ENCODE measurements at places on chromosomes 7 and 10.

GRCh38 chr7:137574812-137575211 lies 231.3 kb upstream of the PTN start:
- no peak for DNase-seq

GRCh38 chr7:128074736-128075135 lies 43.5 kb upstream of the LRRC4 start:
- DNase-seq: no peak

DNA sequence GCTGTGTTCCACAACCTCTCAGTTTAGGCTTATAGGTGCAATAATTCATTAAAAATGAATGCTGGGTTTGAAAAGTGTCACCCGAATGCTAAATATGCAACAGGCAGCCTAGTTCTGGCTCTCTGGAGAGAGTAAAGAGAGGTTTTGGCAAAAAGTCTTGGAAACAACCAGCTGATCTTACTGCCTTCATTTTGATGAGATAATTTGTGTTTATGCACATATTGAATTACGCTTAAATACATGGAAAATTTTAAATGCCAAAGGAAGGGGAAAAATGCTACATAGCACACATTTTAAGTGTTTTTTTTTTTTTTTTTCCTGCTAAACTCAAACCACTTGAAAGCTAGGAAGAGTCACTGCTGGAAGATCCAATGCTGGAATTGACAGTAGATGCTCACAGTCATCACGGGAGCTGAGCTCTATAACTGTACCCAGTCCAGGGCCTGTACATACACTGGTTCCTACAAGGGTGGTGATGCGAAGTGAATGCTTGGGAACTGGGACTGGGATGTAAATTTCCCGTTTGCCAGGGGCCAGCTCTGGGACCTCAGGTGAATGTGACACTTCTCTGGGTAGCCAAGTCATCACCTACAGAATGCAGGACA lies 151.5 kb downstream of the PFKFB3 start:
- DNase-seq: no peak

DNA sequence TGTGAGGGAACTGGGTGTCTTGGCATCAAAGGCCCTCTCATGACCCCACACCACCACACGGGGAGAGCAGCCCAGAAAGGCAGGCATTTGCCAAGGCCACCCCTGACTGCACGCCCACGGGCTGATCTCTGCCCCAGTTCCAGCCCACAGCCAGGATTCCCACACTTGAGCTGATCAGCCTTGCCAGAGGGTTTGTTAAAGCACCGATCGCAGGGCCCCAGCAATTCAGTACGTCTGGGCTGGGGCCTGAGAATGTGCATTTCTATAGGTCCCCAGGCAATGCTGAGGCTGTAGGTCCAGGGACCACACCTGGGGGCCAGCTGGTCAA lies 103.9 kb downstream of the TNS3 start:
- DNase-seq: no peak

GRCh38 chr10:124450012-124450782 lies at the start of gene NKX1-2:
TSS of gene NKX1-2 (minus strand) at chr10:124450035. CDS start at chr10:124449943, 92 bp downstream.
- DNase-seq: no peak

GRCh38 chr7:132575419-132575981 lies 770 bp downstream of the PLXNA4 start:
- no peak for DNase-seq

GRCh38 chr7:150862356-150862755 lies 10.0 kb downstream of the AOC1 start:
- no peak for DNase-seq

- DNase-seq: no peak
These were observed 158.4 kb upstream of the ADARB2 start for GRCh38 chr10:1895691-1896090.

GRCh38 chr7:102104245-102104644 lies 182.4 kb upstream of the SH2B2 start:
- DNase-seq: no peak

DNA sequence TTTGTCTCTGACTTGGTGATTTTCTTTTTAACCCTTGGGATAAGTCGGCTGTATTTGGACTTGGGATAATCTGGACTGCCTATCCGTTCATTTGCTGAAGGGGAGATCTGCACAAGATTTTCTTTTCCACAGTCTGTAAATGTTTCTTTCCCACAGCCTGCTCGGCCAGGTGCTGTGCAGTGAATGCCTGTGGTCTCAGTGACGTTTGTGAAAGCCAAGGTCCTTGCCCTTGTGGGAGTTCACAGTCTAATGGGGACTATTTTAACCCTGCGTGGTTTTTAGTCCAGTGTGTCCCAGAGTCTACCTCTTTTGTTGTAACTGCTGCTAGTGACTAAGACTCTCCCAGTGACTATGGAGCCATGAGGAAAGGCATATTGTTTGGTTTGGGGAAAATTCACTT lies 8.9 kb downstream of the PNLIP start:
- no peak for DNase-seq

- no peak for DNase-seq
These were observed 5.1 kb downstream of the SYNPO2L start for GRCh38 chr10:73650537-73651331.

DNA sequence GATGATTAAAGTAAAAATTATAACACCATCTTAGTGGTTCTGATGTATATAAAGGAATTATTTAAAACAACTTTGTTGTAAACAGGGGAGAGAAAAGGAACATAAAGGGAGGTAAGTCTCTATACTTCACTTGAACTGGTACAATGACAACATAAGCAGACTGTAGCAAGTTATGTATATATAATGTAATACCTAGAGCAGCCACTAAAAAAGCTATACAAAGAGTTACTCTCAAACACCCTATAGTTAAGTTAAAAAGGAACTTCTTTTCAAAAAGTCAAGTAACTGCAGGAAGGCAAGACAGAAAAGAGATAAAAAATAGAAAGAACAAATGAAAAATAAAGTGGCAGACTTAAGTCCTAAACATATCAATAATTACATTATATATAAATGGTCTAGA lies 82.3 kb downstream of the ZNF503 start:
- DNase-seq: no peak

- DNase-seq: peak; percentile 56
These were observed 448 bp upstream of the PTER start for GRCh38 chr10:16436367-16436757.

DNA sequence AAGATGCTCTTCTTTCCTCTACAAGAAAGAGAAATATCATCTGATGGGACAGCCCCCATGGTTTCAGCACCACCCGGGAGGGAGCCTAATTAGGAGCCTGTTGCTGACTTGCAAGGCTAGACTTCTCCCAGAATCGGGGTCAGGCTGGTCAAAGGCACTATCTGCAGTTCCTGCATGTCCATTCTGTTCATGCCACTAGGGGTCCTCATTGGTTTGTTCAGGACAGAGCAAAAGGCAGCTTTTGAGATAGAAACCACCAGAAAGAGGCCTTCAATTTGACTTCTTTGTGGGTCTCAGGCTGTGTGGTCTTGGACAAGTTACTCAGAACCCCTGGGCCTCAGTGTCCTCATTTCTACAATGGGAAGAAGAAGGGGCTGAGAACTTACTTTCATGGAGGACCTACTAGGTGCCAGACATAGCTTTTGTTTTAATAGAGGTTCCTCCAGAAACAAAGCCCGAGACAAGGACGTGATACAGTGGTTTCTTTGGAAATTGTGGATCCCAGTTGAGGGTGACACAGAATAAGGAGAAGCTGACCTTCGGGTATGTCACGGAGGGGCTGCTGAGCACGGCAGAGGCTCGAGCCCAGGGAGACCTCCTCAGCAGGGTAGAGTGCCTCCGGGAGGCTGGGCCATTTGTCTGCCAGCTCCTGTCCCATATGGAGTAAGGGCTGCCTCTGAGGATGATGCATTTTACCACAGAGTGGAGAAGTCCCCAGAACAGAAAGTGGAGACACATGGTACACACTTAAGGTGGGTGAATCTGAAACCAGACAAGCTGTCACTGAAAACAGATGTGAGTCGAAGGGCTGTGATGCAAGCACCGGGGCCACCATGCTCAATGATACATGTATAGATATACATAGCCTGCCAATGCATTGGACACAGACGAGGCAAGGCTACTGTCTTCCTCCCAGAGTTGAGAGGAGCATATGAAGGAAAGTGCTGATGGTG lies 33.1 kb upstream of the NEUROD6 start:
- DNase-seq: no peak

GRCh38 chr10:113061054-113061430 lies 111.0 kb downstream of the TCF7L2 start:
- no peak for DNase-seq

DNA sequence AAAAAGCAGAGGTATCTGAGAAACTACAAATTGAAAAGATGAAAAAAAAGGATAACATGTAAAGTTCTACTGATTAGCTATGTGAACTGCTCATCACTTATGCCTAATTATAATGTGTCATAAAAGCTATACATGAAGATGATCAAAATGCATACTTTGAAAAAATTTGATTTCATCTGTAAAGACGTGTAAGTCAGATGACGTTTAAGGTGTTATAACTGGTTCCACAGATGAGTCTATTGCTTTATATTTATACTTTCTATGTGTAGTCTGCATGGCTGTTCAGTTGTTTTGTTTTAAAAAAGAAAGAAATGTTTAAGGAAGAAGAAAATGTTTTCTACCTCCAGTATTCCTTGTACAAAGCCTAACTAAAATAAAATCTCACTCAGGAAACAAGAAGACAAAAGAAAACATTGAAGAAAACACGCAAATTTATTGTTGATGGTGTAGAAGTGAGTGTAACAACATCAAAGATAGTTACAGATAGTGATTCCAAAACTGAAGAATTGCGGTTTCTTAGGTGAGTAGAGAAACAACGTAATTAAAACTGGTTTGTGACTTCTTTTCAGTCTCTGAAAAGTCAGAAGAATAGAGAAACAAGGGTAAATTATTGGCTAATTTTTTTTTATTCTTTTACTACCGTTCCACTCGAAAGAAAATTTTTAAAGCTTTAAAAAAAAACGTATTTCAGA lies 38.4 kb downstream of the SLK start:
- no peak for DNase-seq

- DNase-seq: no peak
These were observed 3.3 kb downstream of the CASD1 start for GRCh38 chr7:94512735-94513564.

Data from activated CD8-positive, alpha-beta memory T cell treated with anti-CD3 and anti-CD28 coated beads, Interleukin-2, amount 50 U/mL, for 48 hours (primary cell).